ENCODE measurements at places on chromosomes 5 and 9. TPM values are rescaled to one million over a fixed set of nuclear protein-coding genes. Genes with fewer than 3 reads are reported as not detected.

- peak; percentile 53 for DNase-seq
Measured at GRCh38 chr5:126280846-126281245, 142.4 kb upstream of the GRAMD2B start.

GRCh38 chr5:167657016-167657415 lies 634.4 kb upstream of the WWC1 start:
- DNase-seq, result no peak

DNA sequence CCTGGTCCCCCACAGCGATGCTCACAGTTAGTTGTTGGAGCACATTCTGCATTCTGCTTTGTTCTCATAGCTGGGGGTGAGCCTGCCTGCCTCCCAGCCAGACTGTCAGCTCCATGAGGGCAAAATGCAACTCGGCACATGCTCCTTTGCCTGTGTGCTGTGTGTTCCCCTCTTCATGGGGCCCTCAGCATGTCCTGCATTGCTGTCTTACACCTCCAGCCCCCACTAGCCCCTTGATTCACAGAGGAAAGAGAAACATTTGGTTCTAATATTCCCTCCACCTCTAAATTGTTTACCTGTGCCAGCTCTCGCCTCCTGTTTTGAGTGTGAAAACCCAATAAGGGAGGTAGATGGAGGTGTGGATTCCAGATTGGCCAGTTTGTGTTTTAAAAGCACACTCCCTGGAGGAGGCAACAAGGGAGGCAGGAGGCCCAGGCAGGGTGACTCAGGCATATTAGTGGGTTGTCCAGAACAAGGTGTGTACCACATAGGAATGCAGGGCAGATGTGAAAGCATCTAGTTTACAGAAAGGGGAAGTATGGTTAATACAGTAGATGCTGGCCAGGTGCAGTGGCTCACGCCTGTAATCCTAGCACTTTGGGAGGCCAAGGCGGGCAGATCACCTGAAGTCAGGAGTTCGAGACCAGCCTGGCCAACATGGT lies 224.6 kb downstream of the AGTPBP1 start:
- no peak for DNase-seq

DNA sequence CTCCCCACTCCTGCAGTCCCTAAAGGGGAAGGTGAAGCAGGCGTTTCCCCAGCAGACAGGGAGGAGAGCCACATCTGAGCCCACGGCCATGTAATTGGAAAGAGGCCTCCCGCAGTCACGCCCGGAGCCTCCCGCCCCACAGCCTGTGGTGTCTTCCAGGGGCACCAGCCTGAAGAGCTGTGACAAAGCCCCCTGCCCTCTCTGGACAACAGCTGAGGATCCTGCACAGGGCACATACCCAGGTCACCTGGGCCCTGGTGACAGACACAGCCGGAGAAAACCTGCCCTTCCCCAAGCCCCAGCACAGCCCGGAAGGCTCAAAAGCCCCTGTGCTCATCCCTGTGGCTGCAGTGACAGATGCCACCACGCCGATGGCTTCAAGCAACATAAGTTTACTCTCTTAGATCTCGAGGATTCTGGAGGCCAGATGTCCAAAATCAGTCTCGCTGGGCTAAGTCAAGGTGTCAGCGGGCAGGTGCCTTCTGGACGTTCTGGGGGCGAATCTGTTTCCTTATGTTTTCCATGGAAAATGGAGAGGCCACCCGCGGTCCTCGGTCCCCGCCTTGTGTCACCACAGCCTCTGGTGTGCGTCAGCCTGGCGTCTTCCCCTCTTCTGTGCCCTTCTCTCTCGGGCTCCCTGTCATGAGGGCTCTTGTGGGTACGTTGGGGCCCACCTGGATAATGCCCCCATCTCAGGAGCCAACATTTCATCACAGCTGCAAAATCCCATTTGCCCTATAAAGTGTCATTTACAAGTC lies 71.5 kb downstream of the PSMB7 start:
- DNase-seq, result no peak

DNA sequence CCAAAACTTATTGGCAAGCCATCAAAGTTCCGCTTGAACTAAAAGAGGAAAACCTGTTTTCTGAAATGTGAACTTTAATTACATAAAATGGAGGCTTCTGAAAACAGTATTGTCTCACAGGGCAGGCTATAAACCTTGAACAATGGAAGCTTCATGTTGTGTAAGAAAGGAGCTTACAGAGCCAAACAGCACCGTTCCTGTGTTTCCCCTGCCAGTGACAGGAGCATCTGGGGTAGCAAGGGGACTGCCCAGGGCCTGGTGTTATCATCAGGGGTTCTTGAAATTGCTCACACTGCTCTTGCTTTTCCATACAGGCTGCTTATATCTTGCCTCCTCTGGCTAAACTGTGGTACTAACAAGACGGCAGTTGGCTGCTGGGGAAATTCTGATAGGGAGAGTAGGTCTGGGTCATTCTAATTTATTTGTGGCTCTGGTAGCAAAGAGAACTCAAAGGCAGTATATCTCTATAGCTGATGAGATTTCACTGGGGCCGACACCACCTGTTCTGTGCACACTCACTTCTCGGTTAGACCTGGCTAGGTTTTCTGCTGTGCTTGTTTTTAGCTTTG lies 40.4 kb downstream of the BASP1 start:
- peak; percentile 31 for DNase-seq

The CDC20B gene
- total RNA-seq, result 0.18 TPM

GRCh38 chr5:139664086-139664693 lies 16.0 kb downstream of the CXXC5 start:
- DNase-seq, result no peak

DNA sequence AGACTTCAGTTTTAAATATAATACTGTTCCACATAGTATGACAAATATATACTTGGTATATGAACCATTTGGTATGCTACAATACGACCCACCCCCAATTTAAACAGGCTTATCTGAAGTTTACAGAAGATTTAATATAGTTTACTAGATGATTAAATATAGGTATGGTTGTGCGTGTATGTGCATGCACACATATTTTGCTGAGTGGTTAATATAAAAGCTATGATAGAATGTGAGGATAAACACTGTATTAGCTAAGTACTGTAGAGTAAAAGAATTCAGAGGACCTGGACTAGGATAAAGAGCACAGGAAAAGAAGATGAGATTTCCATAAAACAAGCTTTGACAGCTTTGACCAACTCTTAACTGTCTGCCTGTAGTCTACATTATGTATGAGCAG lies 356.7 kb downstream of the PDE4D start:
- no peak for DNase-seq

The ANXA2R gene
- 2.9 TPM for total RNA-seq

DNA sequence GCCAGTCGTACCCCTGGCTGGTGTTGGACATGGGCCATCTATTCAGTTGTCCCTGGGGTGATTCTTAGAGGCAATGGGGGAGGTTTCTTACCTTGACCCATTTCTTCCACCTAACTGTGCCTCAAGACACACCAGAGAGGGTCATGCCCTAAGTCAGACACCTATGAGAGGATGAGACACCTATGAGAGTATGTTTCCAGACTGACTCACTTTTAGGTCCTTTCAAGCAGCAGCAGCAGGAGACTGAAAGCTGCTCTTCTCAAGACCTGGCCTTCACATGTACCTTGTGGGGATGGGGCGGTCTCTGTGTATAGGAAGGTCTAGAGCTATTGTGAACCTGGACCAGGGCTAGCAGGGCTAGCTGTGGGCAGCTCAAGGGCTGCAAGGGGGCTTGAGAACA lies 130.1 kb downstream of the TENT4A start:
- DNase-seq, result no peak

- no peak for DNase-seq
Measured at GRCh38 chr5:148725675-148726074, 71.3 kb upstream of the HTR4 start.

- DNase-seq, result peak; percentile 83
Measured at GRCh38 chr5:176870110-176870591, 29.0 kb downstream of the HK3 start.

DNA sequence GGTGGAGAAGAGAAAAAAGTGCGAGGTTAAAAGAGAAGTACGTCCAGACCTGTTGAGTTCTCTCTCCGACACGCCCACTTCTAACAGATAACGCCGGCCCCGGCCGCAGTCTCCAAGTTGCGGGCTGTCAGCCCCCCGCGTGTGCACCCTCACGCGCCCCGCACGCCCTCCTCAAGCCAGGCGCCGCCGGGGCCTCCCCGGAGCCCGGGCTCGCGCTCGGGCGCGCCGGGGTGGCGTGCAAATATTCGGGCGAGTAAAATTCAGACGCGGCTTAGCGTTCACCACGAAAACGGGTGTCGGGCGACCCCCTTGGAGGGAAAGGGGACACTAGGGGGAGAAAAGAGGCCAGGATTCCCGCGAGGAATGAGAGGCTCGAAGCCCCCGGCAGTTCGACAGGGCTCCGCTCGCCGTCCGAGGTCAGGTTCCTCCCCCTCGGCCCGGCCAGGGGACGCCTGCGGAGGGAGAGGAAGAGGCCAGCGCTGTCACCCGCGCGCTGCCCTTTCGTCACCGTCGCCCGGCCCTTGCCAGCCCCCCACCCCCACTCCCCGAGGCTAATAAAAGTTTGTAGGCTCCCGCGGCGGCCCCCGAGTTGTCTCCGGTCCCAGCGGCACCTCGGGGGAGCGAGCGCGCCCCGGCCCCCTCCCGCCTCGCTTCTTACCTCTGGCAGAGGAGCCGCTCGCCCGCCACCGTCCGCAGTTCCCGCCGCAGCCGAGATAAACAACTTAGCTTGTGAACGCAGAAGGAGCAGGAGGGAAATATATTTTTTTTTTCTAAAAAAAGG lies 743 bp downstream of the NR3C1 start:
- DNase-seq, result peak; percentile 42

DNA sequence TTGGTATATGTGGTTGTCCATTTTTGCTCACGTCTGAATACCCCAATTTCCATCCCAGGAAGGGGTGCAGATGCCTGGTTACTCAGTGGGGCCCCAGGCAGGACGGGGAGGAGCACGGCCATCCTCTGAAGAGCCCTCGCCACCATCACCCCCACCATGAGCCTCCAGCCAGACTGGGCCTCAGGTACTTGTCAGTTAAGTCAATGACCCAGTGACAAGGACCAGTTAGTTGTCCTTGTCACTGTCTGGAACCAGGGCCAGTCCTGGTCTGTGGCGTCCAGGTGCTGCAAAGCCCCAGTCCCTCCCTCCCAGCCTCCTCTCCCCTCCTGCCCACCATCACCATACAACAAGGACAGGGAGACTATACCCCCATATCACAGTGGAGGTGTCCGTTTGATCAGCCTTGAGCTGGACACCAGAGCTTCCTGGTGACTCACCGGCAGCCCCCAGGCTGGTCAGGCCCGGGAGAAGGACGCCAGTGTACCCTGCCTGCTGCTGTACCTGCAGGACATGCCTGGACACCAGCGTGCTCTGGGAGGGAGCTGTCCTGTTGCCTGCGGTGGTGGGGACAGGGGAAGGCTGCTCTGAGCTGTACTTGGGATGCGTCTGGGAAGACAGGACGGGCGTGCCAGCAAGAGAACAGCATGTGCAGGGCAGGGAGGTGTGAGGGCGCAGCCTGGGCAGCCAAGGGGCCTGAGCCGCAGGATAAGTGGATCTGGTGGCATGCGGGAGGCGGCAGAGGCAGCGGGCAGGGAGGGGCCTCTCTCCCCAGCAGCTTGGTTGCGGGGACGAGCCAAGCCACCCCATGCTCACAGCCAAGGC lies 32.6 kb upstream of the TTLL11 start:
- DNase-seq, result peak; percentile 24

DNA sequence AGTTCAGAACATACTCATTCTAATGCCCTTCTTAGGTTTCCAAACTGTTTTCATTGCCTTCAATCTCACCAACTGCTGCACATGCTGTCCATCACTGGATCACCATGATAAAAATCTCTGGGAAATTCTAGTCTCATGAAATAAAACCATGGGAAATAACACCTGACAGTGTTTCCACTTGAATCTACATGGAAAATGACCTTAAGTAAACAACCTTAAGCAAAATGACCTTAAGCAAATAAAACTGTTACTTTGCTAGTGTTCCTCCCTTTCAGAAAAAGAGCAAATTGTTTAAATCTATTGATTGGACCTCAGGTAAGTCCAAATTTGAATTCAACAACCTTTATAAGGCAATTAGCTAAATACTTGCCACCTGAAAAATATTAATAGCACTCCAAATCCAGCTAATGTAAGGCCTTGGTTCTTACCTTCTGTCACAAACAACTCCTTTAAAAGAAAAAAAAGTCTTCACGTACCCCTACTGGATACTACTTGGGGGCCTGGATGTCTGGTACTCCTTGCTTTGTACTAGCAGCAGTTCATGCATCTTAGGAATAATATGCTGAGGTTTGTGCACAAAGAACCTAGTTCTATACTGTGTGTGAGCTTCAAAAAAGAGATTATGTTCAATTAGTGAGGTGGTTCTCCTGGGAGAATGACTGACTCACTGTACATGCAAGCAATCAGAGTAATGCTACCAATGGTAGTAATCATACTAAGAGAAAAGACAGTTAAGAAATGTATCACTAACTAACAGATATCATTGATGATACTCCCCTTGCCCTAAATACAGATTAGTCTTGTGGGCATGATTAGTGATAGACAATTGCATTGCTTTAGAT lies 630.4 kb downstream of the PSAT1 start:
- no peak for DNase-seq

The PTPRD gene
- total RNA-seq, result 323 TPM

Data from cerebellum (tissue), 4 donors.